GM23248 (cell line): ENCODE measurements at places on chromosomes 13 and 19.

GRCh38 chr19:7658219-7658686 lies 10.6 kb upstream of the RETN start:
- peak; percentile 5 for DNase-seq

GRCh38 chr19:35739275-35740107 lies 2.8 kb downstream of the IGFLR1 start:
- DNase-seq = no peak

- peak; percentile 100 for DNase-seq
These were observed 19.3 kb downstream of the GNA15 start for GRCh38 chr19:3154957-3155736.

- peak; percentile 85 for DNase-seq
These were observed 1.1 kb downstream of the ISYNA1 start for GRCh38 chr19:18436671-18437490.

- DNase-seq = peak; percentile 41
These were observed 209.4 kb downstream of the ITGBL1 start for GRCh38 chr13:101661839-101662238.

DNA sequence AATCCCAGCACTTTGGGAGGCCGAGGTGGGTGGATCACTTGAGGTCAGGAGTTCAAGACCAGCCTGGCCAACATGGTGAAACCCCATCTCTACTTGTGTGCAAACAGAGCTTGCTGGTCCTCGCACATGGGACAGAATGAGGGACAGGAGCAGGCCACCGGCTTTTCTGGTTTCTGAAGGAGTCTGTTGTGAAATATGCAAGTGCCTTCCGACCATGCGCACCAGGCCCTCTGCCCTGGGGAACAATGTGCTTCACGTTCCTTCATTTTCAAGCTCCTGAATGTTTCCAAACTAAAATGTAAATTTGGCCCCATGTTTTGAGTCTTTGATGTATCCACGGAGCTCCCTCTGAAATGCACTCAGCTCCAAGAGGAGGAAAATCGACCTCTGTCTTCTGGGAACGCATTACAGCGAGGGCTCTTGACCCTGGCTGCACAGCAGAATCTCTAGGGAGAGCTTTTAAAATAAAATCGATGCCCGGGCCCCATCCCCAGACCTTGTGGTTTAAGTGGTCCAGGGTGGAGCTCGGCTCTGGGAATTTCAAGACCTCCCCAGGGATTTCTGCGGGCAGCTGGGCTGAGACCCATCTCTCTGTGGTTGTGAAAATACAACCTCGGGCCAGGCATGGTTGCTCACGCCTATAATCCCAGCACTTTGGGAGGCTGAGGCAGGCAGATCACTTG lies 9.3 kb upstream of the ACP4 start:
- no peak for DNase-seq
